ENCODE measurements at places on chromosomes 3 and 15. TPM values are rescaled to one million over a fixed set of nuclear protein-coding genes. Genes with fewer than 3 reads are reported as not detected.

Gene TRAIP
- 8.7 TPM for total RNA-seq

DNA sequence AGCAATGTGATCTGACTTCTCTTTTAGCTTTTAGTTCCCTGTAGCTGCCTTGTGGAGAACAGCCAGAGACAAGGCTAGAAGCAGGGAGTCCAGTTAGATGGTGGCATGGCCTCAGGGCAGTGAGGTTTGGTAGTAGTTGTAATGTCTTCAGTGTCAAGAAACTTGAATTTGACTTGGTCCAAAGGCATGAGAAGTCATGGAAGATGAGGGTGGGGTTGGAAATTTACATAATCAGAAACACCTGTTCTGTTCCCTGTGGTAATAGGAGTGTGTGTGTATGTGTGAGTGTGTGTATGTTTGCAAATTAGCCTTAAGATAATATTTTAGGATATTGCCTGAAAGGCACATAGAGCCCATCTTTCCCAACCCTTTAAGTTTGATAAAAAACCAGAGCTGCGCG, 55.2 kb upstream of the GCNT3 start:
- DNase-seq = no peak
- no peak overlapping the region for H3K27ac ChIP-seq
- H3K4me3 ChIP-seq = no peak overlapping the region
- H3K27me3 ChIP-seq = no peaks in the 10 kb centered on the region

DNA sequence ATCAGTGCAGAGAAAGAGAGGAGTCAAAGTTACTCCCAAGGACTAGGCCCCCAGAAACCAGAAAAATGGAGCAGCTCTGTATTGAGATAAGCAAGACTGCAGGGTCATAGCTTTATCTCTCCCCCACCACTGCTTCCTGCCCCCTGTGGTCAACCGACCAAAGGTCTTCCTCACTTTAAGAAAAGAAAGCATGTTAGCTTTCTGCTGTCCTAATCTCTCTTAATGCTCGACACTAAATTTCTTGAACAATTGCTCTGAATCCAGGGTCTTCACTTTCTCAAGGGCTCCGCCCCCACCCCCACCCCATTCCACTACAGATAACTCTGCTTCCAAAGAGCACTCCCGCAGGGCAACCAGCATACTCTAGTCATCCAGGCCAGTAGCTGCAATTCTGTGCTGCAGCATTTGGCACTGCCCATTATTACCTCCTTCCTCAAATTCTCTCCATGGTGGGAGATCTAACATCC, 31.9 kb downstream of the TNIK start:
- DNase-seq = no peak
- H3K4me1 ChIP-seq = no peaks in the 10 kb centered on the region
- H3K4me3 ChIP-seq = no peak overlapping the region
- H3K27ac ChIP-seq = no peak overlapping the region
- no peaks in the 10 kb centered on the region for H3K27me3 ChIP-seq
- H3K36me3 ChIP-seq = no peaks in the 10 kb centered on the region

GRCh38 chr15:60395276-60396011, 2.3 kb downstream of the ANXA2 start:
- no peak overlapping the region for H3K27ac ChIP-seq
- H3K27me3 ChIP-seq = no peaks in the 10 kb centered on the region

Gene SNTN
- total RNA-seq = not detected

All from B cell (primary cell).